ENCODE measurements at places on chromosomes 2 and 18.

- no peak for DNase-seq
Observed at GRCh38 chr18:35172451-35173035, 68.3 kb upstream of the ZNF397 start.

- DNase-seq: peak; percentile 5
Observed at GRCh38 chr2:117127680-117128079, 686.8 kb upstream of the DDX18 start.

- DNase-seq: no peak
Observed at GRCh38 chr2:241801611-241802420, 7.2 kb upstream of the NEU4 start.

- no peak for DNase-seq
Observed at GRCh38 chr2:95298486-95299111, 1.5 kb downstream of the KCNIP3 start.

GRCh38 chr2:63667132-63667700 is 78.5 kb downstream of the MDH1 start:
- DNase-seq: no peak

GRCh38 chr2:28558918-28559317 is 63.1 kb downstream of the PLB1 start:
- DNase-seq: no peak

DNA sequence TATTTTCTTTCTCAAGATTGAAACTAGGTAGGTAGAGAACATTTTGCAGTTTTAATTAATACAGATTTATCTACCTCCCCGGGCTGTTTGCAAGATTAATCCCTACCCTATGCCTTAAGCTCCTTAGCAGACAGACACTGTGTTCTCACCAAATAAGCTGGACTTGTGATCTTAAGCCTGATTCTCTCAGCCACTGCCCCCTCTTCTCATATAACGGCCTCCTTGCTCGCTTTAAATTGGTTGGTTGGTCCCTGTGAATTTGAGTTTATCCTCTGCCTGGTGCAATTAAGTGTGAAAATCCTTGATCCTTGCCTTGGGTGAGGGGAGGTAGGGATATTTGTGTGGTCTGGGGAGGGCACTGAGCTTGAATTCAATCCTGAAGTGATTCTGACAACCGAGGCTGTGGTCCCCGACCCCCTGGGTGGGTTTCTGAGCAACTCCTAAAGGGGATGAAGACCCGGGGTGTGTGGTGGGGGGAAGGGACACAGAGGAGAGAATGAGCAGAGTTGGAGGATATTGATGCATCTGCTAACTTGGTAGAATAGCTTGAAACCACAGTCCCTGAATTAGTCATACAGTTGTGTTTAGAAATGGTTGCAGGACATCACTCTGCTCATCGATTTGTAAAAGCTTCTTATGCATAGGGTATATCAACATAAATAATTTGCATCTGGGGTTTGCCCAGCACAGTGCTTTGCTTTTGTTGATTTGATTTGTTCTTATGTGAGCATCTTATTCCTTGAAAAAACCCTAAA is 36.9 kb upstream of the NCKAP5 start:
- no peak for DNase-seq

- DNase-seq: no peak
Observed at GRCh38 chr2:234158812-234159211, 108.3 kb downstream of the SPP2 start.

DNA sequence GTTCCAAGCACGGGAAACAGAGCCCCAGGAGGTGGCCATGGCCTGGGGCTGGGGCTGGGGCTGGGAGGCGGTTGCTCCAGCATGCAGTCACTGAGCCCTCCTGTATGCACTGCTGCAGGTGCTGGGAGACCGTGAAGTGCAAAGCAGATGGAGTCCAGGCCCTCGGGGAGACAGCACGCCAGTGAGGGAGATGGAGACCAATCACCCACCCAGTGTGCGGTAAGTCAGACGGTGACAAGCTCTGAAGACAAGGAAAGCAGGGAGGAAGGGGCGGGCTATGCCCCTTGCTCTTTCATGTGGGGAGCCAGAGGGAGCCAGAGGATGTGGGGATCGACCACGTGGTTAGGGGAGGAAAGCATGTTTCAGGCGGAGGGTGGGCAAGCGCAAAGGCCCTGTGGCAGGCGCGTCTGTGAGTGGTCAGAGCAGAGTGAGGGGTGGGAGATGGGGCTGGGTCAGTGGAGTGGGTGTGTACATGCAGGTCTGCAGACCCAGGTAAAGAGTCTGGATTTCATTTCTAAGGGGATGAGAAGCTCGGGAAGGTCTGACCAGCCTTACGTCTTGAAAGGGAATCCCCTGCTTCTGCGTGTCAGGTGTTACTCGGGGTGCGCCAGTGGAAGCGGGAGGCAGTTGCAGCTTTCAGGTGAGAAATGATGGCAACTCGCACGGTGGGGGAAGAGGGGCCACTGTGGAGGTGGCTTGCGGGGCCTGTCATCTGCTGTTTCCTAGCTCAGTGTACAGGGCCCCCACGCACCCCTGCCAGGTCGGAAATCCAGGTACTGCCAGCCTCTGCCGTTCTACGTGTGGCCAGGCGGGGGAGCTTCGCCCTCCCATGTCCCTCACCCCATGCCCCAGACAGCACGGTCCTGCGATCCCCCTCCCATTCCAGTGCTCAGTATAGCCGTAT is 19.4 kb downstream of the RRM2 start:
- peak; percentile 47 for DNase-seq

DNA sequence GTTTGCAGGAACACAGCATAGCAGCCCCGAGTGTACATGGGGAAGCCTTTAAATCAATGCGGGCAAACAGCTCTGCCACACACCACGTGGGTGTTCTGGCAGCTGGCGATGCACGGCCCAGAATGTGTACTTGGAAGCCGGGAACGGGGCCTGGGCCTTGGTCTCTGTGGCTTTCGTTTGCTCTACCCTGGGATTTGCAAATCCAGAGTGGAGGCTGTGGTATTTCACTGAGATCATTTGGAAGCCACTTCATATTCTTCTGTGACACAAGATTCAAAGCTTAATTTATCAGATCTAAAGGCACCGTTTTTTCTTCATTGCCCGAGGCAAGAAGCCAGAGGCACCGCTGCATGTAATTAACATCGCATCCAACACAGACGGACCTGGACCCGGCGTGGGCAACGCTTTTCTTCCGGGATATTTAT is 246.3 kb upstream of the MYT1L start:
- DNase-seq: no peak

DNA sequence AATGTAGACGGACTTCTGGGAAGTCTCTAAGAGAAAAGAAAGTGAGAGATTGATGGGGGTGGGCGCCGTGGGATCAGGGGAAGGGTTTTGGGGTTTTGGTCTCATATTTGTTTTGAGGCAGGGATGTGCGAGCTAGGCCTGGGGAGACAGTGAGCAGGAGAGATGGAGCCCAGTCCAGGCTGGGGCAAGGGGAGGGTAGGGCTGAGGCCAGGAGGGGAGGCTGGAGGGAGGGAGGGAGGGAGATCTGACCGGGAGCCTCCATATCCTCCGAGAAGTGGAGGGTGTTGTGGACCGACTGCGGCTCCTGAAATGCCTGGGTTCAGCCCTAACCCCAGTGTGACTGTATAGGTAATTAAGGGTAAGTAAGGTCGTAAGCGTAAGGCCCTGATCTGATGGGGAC is 72.8 kb upstream of the ODC1 start:
- DNase-seq: no peak

DNA sequence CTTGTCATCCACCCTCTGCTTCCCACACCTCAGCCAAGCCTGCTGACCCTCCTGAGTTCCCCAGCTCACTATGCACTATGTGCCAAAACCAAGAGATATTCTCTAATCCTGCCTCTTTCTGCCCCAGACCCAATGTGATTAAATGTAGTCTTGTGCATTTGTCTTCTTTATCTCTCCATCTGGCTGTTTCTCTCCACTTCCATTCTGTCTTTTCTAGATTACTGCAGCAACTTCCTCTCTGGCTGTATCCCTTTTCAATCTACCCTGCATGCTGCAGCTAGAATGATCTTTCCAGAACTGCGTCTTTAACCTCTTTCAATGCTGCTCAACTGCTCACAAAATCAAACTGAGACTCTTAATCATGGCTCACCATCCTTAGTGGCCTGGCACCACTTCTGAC is 164.1 kb downstream of the GALNT14 start:
- DNase-seq: no peak

GRCh38 chr18:50992351-50992762 is 24.5 kb downstream of the ELAC1 start:
- DNase-seq: no peak

- no peak for DNase-seq
Observed at GRCh38 chr2:190763901-190764514, 115.1 kb downstream of the NAB1 start.

GRCh38 chr18:28088477-28088876 is 88.5 kb downstream of the CDH2 start:
- no peak for DNase-seq

DNA sequence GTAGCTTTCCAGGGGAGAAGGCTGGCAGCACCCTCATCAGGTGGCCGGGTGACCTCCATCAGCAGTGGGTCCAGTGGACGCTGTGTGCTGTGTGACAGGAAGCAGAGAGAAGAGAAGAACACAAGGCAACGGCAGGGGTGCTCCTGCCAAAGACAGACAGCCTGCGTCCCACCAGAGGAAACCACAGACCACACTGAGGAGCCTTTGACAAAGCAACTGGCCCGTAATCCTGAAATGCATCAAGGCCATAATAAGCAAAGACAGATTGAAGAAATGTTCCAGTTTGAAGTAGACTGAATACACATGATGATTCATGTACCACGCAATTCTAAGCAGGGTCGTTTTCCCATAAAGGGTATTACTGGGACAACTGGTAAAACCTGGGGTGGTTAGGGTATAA is 172.4 kb downstream of the FBXO15 start:
- no peak for DNase-seq

GRCh38 chr2:64417624-64418023 is 36.3 kb upstream of the LGALSL start:
- no peak for DNase-seq

DNA sequence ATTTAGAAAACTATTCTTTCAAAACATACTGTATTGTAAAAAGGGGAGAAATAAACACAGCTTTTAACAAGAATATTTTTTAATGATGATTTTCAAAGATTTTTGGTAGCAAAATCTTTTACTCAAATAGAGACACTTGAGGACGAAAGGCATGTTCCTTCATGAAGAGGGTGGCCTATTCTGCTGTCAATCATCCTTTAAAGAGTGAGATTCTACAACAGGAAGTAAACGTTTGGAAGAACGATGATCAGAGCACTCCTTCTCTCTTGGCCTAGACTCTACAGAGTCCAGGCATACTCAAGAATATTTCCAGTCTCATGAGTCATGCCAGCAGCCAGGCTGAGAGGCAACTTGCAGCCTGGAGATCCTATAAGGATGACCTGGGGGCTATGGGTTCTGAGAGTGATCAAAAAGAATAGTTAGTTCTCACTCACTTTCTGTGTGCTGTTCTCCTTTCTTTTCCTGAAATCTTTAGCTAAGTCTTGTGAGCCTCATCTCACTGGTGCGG is 62.4 kb upstream of the TCF4 start:
- no peak for DNase-seq

- no peak for DNase-seq
Observed at GRCh38 chr2:55490554-55490953, 29.0 kb upstream of the CFAP36 start.

DNA sequence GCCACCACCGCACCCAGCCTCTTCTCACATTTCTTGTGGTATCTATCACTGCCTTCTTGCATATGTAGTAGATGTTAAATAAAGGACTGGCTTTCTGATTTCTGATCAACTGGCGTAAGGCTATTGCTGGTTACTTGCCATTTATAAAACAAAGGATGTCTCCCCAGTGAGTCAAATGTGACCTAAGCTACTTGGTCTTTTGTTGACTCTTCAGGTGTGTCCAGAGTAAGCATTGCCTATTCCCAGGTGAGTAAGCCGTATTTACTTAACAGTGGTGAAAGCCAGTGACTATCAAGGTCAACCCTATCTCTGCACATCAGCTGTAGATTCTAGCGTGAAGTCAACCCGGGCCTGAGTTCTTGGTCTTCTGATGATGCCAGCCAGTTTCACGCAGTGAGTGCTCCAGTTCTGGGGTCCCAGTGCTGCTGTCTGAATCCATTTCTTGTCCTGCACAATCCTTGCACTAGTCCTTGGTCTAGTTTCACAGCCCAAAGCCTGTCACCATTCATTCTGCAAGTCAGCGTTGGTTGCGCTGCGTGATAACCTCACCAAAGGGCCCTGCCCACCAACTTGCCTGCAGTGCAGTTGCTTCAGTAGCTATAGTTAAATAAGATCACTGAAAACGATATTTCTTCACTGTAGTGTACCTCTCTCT is 120.2 kb downstream of the GBX2 start:
- DNase-seq: peak; percentile 27

DNA sequence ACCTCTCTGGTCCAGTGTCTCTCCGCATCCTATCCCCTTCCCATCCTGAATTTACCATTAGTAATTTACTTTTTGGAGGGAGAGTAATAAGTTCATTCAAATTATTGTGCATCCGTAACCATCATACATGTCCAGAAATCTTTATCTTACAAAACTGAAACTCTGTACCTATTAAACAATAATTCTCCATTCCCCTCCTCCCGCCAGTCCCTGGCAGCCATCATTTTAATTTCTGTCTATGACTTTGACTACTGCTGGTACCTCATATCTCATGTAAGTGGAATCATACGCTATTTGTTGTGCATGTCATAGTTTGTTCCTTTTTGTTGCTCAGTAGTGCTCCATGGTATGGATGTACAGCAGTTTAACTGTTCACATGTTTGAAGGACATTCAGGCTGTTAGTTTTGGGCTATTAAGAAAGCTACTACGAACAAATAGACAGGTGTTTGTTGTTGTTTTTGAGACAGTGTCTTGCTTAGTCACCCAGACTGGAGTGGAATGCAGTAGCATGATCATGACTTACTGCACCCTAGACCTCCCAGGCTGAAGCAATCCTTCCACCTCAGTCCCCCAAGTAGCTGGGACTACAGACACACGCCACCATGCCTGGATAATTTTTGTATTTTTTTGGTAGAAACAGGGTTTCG is 2.0 kb downstream of the LIMS1 start:
- no peak for DNase-seq

DNA sequence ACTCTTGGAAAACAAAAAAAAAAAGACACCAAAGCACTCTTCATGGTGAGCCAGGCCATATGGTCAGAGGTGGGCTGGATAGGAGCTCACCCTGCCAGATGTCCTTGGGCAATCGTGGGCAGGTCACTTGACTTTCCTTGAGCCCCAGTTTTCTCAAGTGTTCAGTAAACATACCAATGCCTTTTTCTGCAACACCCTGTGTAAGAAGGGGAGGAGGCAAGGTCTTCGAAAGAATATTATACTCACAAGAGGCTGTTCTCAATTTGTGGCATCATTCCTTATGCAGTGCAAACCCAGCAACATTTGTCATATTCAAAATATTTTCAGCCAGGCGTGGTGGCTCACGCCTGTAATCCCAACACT is 22.9 kb upstream of the TMEM87B start:
- no peak for DNase-seq

GRCh38 chr2:40511661-40512213 is 59.8 kb upstream of the SLC8A1 start:
- DNase-seq: no peak

DNA sequence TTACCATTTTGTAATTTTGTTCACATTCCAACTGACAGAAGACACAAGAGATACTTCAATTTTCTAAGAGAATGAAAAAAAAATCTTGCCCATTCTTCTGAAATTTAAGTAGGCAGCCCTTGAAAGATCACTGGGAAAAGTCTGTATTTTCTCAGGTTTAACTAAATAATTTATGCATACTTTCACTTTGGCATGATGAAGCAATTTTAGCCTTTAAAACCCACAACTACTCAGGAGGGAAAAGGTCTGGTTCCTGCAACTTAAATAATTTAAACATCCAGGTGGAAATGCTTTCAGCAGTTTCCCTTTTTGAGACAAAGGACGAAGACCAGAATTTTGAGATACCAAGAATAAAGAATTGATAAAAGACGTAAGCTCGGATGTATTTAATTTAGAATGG is 61.4 kb downstream of the ZEB2 start:
- DNase-seq: no peak

Measured in Calu3 (cell line).